Endodermal cell (in vitro differentiated cells): ENCODE measurements at places on chromosomes 16 and 17.

DNA sequence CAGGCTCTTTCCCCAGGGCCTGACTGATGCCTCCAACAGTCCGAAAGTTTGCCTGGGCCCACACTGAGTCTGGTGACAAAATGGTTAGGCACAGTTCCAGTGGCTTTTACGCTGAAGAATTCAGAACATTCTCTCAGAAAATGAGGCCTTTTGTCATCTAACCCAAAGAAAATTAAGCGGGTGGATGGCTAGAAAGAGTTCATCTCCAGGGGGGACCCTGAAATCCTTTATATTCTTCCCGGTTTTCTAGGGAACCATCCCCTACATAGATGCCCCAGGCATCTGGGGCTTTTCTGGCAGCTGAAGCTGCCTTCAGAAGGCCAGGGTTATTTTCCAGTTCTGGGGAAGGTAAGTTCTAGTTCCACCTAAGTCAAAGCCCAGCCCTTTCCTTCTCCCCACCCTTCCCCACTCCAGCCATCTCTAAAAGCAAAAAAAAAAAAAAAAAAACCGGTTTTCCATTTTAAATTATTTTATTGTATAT is 2.2 kb downstream of the RASD1 start:
- no peaks in the 10 kb centered on the region for H3K4me1 ChIP-seq
- H3K27me3 ChIP-seq, result peaks cover 19% of the 10 kb centered on the region
- peaks cover 18% of the 10 kb centered on the region for H3K36me3 ChIP-seq
- H3K27ac ChIP-seq, result no peak overlapping the region
- peak; percentile 50 for DNase-seq
- H3K4me3 ChIP-seq, result no peak overlapping the region

- no peaks in the 10 kb centered on the region for H3K36me3 ChIP-seq
- no peak overlapping the region for H3K4me3 ChIP-seq
- no peak for DNase-seq
- no peaks in the 10 kb centered on the region for H3K27me3 ChIP-seq
- peaks cover 11% of the 10 kb centered on the region for H3K4me1 ChIP-seq
Observed at GRCh38 chr17:73028299-73028755, 64.2 kb downstream of the SLC39A11 start.

GRCh38 chr17:81130385-81131361 is 34.6 kb upstream of the PVALEF start:
- no peaks in the 10 kb centered on the region for H3K4me1 ChIP-seq
- H3K4me3 ChIP-seq, result no peak overlapping the region
- no peak overlapping the region for H3K27ac ChIP-seq
- H3K27me3 ChIP-seq, result no peaks in the 10 kb centered on the region
- no peaks in the 10 kb centered on the region for H3K36me3 ChIP-seq

DNA sequence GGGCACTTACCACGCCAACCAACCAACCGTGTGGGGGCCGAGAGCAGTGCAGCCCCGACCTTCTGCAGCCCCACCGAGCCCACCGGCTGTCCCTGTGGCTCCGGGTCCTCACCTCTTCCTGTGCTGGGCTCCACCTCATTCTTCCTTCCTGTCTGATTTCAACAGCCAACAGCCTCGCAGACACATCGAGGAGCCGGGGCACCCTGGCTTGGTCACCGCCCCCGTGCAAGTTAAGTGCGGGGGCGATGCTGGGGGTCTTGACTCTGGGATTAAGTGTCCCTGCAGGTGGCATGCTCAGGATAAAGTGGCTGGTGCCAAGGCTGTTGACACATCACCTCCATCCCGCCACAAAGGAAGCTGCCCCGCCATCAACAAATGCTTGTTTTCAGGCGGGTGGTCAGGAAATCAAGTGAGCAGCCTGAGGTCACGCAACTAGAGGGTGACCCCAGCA is at the start of gene NLRC3:
NLRC3 (minus strand) TSS at position 102 of the 451 bp plus-strand sequence. CDS start 12,367 bp downstream, outside the sequence.
- no peak within 1 kb of the TSS for H3K4me3 ChIP-seq
- DNase-seq, result no peak
- no peaks in the 10 kb centered on the region for H3K27me3 ChIP-seq
- H3K4me1 ChIP-seq, result no peaks in the 10 kb centered on the region
- H3K36me3 ChIP-seq, result no peaks in the 10 kb centered on the region
- H3K27ac ChIP-seq, result no peak within 1 kb of the TSS

DNA sequence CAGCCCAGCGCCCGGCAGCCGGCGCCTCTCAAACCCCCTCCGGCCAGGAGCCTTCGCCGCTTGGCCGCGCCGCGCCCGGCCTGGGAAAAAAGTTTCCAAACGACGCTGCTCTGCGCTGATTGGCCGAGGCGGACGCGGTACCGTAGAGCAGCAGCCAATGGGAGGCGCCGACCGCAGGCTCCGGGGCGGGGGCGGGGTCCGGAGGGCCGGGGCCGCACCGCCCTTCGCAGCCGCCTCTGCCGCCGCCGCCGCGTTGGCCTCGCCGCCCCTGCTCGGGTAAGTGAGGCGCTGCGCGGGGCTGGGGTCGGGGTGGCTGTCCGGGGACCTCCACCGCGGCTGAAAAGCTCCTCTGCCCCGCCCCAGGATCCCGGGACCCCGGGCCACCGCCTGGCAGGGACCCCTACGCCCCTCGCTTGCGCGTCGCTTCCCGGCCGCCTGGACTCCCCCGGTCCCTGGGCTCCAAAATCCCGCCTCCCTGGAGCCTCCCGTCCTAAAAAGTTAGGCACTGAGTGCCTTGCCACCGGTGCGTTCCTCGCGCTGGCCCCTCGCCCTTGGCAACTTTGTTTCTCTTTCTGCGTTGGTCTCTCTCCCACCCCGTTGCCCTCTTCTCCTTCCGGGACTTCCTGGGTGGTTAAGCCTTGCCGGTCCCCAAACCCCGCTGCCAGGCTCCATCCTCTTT is at the start of gene NDE1:
NDE1 (plus strand) TSS at position 227 of the 679 bp plus-strand sequence. CDS start 14,534 bp downstream, outside the sequence.
- H3K36me3 ChIP-seq, result peaks cover 7% of the 10 kb centered on the region
- no peaks in the 10 kb centered on the region for H3K27me3 ChIP-seq
- H3K4me3 ChIP-seq, result peak within 1 kb of the TSS; percentile 93

DNA sequence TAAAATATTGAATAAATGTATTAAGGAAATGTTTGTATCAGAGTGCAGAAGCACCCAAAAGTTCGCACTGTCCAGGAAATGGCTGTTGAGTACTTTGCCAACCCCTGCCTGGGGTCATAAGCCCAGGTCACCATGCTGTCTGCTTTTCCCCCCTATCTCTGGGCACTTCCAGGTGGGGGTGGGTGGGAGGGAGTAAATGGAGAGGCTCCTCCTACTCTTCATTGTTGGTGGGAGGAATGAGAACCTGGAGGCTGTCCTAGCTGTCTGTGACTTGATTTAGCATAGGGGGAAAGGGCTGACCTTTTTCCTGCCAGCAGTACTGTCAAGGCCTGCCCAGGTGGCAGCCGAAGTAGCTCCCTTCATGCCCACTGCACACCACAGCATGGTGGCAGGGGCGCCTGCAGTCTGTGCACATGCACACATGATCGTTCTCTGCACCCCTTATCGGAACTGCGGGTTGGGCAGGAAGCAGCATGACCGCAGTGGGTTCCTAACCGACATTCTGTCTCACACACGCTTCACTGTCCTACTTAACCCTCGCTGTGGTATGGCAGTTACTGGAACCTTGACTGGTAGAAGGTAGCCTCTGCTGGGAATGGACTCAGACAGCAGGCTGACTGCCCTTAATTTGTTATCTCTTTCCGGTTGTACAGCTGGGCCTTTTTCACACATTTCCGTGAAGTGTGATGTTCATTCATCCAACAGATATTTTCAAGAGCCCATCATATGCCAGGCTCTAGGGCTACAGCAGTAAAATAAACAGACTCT is 41.5 kb downstream of the LDHD start:
- no peak for DNase-seq
- peaks cover 5% of the 10 kb centered on the region for H3K4me1 ChIP-seq
- no peaks in the 10 kb centered on the region for H3K27me3 ChIP-seq
- no peak overlapping the region for H3K4me3 ChIP-seq

- H3K27me3 ChIP-seq, result no peaks in the 10 kb centered on the region
- no peak overlapping the region for H3K27ac ChIP-seq
- no peak overlapping the region for H3K4me3 ChIP-seq
- H3K4me1 ChIP-seq, result no peaks in the 10 kb centered on the region
- no peaks in the 10 kb centered on the region for H3K36me3 ChIP-seq
- DNase-seq, result peak; percentile 96
Observed at GRCh38 chr17:27879987-27880608, 13.1 kb downstream of the LYRM9 start.

DNA sequence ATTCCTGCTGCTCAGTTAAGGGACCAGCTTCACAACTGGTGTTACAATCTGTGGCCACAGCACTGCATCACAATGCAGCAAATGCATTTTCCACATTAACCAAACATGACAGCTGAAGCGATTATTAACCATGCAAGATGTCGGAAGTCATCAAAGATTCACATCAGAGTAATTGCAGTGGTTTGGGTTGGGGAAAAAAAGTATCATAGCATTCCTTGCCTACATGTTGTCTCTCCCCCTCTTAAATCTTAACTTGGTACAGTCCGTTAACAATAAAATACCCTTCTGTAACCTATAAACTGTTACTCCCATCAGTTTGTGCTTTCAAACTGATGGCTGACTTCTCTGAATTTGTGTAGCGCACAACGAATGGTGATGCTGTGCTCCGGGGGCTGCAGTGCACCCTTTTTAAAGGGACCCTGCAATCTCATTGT is 51.6 kb downstream of the NUP93 start:
- H3K36me3 ChIP-seq, result no peaks in the 10 kb centered on the region
- H3K4me1 ChIP-seq, result no peaks in the 10 kb centered on the region
- no peak overlapping the region for H3K4me3 ChIP-seq
- H3K27ac ChIP-seq, result no peak overlapping the region
- H3K27me3 ChIP-seq, result no peaks in the 10 kb centered on the region

DNA sequence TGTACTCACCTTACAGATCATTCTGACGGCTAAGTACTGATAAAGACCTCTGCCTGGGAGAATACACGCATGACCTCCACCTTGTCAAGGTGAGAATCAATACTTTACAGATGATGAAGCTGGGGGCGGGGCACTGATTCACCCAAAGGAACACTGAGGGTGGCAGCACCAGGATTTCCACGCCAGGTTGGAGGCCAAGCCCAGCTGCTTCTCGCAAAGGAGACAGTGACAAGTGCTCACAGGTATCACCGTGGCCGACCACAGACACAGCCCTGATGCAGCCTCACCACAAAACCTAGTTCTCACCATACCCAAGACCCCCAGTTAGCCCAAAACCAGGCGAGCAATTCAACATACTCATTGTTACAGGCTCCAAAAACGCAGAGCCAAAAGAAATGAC is 434.2 kb downstream of the SOX9 start:
- no peaks in the 10 kb centered on the region for H3K36me3 ChIP-seq
- H3K4me3 ChIP-seq, result no peak overlapping the region
- no peak overlapping the region for H3K27ac ChIP-seq
- no peak for DNase-seq
- H3K27me3 ChIP-seq, result peaks cover 5% of the 10 kb centered on the region

DNA sequence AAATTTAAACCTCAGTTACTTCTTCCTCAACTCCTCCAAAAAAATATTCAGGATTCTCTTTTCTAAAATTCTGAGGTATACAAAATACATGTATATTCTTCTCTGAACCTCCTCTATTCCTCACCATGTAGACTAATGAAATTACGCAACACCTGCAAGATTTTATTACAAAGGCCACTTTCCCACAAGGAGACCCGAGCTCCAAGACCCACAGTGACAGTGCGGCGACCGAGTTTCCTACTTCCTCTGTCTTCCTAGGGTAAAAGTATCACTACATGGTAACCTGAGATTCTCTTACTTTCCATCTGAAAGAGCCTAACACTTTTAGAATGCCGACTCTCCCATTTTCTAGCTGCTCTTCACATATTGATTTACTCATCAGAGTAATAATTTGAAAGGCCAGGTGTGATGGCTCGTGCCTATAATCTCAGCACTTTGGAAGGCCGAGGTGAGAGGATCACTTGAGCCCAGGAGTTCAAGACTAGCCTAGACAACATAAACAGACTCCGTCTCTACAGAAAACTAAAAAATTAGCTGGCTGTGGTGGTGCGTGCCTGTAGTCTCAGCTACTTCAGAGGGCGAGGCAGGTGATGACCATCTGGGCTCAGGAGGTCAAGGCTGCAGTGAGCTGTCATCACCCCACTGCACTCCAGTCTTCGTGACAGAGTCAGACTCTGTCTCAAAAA is 35.7 kb downstream of the CYTH1 start:
- H3K27me3 ChIP-seq, result no peaks in the 10 kb centered on the region
- no peaks in the 10 kb centered on the region for H3K4me1 ChIP-seq
- no peak for DNase-seq
- H3K4me3 ChIP-seq, result no peak overlapping the region

GRCh38 chr17:40063187-40063771 is 514 bp downstream of the THRA start:
- peak; percentile 93 for DNase-seq
- H3K36me3 ChIP-seq, result no peaks in the 10 kb centered on the region
- H3K4me3 ChIP-seq, result peak overlapping the region; percentile 84
- peaks cover 12% of the 10 kb centered on the region for H3K27me3 ChIP-seq
- peak overlapping the region; percentile 60 for H3K27ac ChIP-seq

DNA sequence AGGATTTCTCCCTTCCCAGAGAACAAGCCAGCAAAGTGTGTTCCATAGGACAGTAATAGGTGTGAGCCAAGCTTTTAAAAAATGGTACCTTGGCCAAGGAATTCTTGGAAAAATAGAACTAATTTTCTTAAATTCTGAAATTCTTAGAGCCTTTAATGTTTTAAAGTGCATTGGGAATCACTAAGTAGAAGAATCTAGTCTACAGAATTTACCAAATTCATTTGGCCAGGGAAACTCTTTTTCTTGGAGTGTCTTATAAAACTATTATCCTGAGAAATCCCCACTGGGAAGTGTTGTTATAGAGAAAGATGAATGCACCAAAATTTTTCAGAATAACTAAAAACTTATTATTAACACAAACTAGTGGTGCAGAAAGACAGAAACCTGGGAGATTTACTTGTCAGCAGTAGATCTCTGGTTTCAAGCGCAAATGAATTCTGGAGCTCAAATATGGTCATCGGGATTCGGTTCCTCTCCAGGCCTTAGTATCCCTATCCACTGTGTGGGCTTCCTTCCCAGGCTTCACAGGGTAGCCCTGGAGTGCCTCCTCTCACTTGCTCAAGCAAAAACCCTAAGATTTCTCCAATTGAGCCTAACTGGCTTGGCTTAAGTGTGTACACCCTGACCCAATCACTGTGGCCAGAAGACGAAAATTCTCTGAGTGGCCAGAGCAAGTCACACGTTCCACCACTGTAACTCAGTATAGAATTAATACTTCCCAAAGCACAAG is 217.8 kb downstream of the CHD9NB start:
- H3K4me1 ChIP-seq, result no peaks in the 10 kb centered on the region
- no peak overlapping the region for H3K27ac ChIP-seq
- no peak overlapping the region for H3K4me3 ChIP-seq
- no peaks in the 10 kb centered on the region for H3K36me3 ChIP-seq

GRCh38 chr16:16126896-16127295 is 96.4 kb downstream of the ABCC6 start:
- H3K27me3 ChIP-seq, result no peaks in the 10 kb centered on the region
- H3K4me3 ChIP-seq, result no peak overlapping the region
- peaks cover 39% of the 10 kb centered on the region for H3K36me3 ChIP-seq
- no peak for DNase-seq
- H3K4me1 ChIP-seq, result no peaks in the 10 kb centered on the region
